ENCODE measurements at places on chromosomes 11 and 22.

DNA sequence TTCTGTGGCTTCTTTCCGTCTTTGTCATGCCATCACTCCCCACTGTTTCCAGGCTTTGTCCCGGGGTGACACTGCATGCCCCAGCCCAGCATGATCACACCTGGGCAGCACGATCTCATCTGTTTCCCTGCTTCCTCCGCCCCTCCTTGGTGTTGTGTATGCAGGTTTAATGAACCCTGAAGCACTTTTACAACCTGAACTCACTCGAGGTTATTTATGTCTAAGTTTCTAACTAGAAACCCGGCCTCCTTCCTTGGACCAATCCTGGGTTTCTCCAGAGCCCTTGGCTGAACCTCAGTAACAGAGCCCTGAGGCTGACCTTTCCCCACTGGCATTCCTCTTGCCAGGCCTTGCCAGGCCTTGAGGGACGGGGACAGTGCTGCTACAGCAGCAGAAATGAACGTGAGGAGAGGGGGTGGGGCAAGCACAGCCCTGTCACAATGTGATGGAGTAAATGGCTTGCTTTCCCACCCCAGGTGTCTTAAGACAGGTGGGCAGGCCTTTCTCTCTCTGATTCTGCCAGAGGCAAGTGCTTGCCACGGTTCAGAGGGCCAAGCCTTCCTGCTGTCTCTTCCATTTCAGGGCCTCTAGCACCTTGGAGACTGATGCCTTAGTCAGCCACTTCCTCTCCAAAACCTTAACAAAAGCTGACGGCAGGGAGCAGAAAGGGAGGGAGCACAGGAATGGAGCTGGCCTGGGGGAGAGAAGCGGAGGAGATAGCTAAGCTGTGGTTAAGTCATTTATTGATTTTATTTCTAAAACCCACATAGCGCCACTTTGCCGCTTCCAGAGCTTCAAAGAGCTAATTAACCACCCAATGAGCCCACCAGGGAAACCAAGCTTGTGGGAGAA is 3.1 kb upstream of the PYGM start:
- no peak for DNase-seq

DNA sequence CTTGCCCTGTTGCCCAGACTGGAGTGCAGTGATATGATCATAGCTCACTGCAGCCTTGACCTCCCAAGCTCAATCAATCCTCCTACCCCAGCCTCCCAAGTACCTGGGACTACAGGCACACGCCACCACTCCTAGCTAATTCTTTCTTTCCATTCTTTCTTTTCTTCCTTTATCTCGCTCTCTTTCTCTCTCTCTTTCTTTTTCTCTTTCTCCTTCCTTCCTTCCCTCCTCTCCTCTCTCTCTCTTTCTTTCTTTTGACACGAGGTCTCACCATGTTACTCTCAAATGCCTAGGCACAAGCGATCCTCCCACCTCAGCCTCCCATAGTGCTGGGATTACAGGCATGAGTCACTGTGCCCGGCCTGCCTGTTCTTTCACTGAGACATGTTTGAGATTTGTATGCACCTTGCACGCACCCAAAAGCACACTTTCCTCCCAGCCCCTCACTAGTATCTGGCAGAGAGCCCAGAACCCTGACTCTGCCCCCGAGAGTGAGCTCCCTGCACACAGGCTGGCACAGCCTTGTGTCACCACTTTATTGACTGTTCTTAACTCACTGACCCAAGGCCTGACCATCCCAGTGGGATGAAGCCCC is 56.8 kb downstream of the CD6 start:
- DNase-seq: peak; percentile 50

DNA sequence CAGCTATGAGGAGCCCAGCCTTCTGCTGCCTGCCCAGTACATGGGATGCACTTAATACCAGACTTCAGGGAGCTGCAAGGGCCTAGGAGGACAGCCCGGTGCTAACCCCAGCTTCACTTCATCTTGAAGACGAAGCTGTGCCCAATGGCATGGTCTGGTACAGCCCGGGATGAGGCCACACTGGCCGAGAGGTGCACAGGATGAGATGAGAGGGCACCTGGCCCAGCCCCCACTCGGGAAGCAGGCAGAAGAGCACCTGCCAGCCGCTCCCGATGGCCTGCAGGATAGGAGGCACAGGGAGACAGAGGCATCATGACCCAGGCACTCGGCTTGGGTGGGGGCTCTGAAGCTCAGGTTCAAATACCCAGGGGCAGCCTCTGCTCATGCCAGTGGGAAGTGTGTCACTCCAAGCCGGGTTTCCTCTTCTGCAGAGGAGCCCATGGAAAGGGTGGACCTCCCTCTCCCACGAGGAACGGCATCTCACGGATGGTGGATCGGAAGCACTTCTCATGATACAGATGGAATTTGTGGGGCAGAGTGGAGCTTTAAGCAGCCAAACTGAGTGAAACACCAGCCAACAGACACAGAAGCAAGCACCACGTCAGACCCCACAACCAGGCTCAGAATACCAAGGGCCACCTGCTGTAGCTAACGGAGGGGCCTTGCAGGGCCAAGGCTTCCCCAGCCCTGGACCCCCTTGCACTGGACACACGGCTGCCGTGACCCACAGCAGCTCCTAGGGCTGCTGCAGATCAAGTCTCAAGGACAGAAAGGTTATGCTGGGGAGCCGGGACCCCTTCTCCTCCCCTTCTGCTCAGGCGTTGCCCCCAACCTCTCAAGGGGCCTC is 875.2 kb downstream of the BRD1 start:
- no peak for DNase-seq

DNA sequence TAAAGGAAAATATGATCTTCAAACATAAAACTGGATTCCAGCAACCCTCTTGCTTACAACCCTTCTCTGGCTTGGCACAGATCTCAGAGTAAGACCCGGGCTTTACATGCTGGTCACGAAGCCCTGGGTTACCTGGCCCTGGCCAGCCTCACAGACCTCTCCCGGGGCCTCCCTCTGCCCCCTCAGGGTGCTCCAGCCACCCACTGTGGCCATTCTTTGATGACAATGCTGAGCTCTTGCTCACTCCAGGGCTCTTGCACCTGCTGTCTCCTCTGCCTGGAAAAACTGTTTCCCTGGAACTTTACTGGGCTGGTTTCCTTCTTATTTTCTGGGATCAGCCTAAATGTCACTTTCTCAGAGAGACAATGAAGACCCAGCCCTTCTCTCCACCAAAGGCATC is 43.9 kb downstream of the C11orf96 start:
- no peak for DNase-seq

DNA sequence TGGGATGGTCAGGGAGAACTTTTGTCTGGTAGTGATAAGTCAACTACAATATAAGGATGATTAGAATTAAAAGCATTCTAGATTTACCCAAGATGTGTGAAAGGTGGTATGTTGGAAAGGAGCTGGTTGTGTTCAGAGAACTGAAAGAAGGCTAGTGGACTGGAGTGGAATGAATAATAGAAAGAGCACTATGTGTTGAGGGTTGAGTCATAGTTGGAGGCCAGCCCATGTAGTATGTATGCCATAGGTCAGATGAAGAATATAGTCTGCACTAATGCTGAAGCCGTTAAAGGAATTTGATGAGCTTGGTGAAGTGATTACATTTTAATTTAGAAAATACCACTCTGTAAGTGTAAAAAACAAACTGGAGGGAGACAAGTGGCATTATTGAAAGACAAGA is 514.1 kb downstream of the CNTN5 start:
- DNase-seq: no peak

DNA sequence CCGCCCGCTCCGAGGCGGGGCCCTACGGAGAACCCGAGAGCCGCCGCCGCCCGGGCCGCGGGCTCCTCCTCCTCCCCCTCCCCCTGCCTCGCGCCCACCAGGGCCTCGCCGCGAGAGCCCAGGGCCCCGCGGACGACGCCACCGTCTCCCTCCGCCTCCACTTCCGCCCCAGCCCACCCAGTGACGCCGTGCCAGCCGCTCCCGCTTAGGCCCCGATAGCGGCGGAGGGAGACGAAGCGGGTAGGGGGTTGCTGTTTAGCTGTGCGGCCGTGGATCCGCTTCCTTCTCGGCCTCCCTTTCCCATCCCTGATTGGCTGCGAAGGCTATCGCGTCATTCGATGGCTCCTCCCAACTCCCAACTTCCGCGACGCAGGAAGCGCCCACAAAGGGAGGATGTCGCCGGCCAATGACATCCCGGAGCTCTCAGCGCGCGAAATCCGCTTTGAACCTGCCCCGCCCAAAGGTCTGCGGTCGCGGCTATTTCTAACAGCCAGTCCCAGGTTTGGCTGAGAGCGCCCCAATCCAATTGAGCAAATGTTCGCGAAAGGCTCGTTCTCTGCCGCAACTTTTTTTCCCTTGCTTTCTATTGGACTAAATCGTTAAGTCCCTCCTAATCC is at the start of gene FAM76B:
Gene FAM76B, minus strand, starts transcription at position 277 of the 617 bp plus-strand sequence. CDS start 304 bp downstream, outside the sequence.
- peak; percentile 100 for DNase-seq

- peak; percentile 36 for DNase-seq
Observed at GRCh38 chr22:39097098-39098020, at the start of gene APOBEC3H. Gene APOBEC3H (plus strand): TSS chr22:39097244. CDS start chr22:39100279, 3,035 bp downstream.

DNA sequence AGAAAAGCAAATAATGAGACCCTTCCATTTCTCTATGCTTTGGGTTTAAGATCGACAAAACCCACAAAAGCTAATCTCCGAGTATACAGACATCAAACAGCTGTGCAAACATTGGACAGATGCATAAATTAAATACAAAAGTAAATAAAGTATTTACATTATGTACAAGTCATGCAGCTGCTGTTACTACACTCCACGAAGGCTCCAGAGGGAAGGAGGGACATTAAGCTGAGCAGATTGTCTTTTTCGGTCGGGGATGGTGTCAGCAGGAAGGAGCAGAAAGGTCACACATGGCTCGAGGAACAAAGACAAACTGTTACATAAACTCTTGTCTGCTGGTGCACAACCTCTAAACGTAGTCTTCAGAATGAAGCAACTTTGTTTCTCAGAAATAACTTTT is 88.8 kb upstream of the BARX2 start:
- DNase-seq: no peak

DNA sequence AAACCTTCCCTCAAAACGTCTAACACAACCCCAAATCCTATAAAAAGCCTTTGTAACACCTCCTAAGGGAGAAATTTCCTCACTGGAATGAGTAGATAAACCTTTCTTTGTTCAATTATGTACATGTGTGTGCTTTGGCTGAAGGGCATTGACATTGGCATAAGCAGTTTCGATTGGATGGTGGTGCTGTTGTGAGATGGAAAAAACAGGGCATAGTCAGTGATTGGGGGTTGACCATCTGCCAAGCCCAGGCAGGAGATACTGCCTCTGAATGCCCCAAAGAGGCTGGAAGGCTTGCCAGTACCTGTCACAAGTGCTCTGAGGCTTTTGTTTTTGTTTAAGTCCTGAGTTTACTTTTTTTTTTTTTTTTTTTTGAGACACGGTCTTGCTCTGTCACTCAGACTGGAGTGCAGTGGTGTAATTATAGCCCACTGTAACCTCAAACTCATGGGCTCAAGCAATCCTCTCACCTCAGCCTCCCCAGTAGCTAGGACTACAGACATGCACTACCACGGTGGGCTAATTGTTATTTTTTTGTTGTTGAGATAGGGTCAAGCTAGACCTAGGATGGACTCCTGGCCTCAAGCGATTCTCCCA is 1.2 kb upstream of the CCDC117 start:
- DNase-seq: no peak

DNA sequence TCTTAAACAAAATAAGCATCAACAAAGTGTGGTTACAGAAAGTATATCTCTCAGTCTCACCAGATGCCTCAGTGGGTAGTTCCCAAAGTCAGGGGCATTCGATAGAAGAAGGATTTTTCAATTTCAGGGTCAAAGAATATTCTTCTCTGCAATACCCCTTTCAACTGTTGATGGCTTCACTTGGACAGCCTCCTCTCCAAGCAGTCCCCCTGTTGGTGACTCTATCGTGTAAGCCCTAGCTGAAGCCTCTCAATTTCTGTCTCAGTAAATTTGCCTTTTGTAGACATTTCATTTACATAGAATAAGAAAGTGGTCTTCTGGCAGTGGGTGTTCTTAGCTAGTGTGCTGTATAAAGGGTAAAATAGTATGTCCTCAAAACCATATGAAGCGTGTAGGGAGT is 11.3 kb upstream of the CCDC83 start:
- no peak for DNase-seq

- DNase-seq: no peak
Observed at GRCh38 chr11:96241331-96241841, 101.6 kb downstream of the MAML2 start.

DNA sequence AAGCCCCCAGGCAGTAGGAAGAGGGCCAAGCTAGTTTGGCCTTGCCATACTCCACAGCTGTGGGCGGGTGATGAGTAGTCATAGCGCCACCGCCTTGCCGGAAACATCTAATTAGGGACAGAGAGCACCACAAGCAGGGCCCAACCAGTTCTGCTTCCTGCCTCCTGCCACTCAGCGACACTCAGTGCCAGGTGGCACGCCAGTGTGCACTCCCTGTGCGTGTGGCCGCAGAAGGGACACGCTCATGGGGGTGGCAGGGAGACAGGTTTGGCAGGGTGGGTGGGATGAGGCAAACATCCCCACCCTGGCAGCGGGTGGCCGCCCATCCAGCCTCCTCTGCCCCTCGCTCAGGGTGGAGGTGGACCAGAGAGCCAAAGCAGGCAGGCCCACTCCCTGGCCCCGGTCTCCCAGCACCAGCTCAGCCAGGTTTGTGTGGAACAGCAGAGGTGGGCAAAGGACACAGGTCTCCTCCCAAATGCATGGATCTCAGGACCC is 4.9 kb downstream of the OVOL1 start:
- DNase-seq: peak; percentile 91

GRCh38 chr11:73998846-73999575 is 9.9 kb downstream of the UCP3 start:
- DNase-seq: no peak

GRCh38 chr11:38307455-38307854 is 1709.4 kb upstream of the RAG2 start:
- no peak for DNase-seq

DNA sequence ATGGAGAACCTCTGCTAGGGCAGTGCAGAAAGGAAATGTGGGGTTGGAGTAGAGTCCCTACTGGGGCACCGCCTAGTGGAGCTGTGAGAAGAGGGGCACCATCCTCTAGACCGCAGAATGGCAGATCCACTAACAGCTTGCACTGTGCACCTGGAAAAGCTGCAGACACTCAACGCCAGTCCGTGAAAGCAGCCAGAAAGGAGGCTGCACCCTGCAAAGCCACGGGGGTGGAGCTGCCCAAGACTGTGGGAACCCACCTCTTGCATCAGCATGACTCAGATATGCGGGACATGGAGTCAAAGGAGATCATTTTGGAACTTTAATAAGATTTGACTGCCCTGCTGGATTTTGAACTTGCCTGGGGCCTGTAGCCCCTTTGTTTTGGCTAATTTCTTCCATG is 8.7 kb downstream of the TSKU start:
- no peak for DNase-seq

GRCh38 chr11:29171360-29171950 is 845.4 kb downstream of the KCNA4 start:
- no peak for DNase-seq

- DNase-seq: no peak
Observed at GRCh38 chr11:63841554-63841953, 2.6 kb downstream of the MARK2 start.

DNA sequence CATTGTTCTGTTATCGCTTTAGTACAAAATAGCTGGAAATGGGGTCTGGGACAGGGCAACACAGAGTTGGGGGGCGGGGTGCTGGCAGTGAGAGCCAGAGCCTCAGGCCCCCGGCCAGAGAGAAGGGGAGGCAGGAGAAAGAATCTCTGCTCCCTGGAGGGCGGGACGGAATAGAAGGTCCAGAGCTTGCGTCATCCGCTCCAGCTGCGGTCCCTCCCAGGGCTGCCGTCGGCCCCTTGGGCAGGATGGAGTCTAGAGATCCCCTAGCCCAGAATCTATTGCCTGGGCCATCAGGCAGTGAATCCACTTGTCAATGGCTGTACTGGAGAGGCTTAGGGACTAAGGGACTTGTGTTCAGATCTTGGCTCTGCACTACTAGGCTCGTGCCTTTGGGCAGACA is 5.0 kb downstream of the TP53I11 start:
- DNase-seq: no peak
